A549 treated with GW870086 at 1 μM for 4 hours (cell line): ENCODE measurements at places on chromosomes 1 and 21. TPM values are rescaled to one million over a fixed set of nuclear protein-coding genes. Genes with fewer than 3 reads are reported as not detected.

Gene GSTM5
- not detected in 5 replicates for total RNA-seq

Gene GBP6
- not detected in 5 replicates for total RNA-seq

Gene CD2
- total RNA-seq, result not detected in 5 replicates

Gene HCN3
- 3.2 to 6.4 TPM (median 5.2 TPM) in 5 replicates for total RNA-seq
